ENCODE measurements at places on chromosomes 5 and 9.

DNA sequence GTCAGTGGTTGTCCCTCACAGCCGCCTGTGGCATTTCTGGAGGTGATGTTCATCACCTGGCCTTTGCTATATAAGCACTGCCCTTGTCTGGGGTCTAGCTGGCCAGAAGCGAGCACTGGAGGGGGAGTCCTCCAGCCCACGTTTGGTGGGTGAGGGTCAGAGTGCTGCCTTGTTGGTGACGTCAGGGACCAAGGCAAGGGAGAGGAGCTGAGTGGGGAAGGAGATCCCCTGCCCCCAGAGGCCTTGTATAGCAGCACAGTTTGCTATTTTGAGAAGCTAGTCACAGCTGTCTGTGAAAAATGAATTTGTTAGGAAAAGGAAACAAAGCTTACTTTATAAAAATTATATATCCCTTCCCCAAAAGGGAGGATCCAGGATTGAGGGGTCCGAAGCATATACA, 49.8 kb downstream of the SYK start:
- H3K27me3 ChIP-seq: peaks cover 48% of the 10 kb centered on the region
- H3K36me3 ChIP-seq: peaks cover 3% of the 10 kb centered on the region
- DNase-seq: no peak
- H3K4me1 ChIP-seq: no peaks in the 10 kb centered on the region
- H3K27ac ChIP-seq: no peak overlapping the region

- no peak for DNase-seq
- H3K27me3 ChIP-seq: peaks cover 76% of the 10 kb centered on the region
- no peak overlapping the region for H3K4me3 ChIP-seq
- H3K4me1 ChIP-seq: peaks cover 13% of the 10 kb centered on the region
- no peaks in the 10 kb centered on the region for H3K36me3 ChIP-seq
- H3K27ac ChIP-seq: no peak overlapping the region
These were observed 53.6 kb downstream of the GADD45G start for GRCh38 chr9:89658401-89658800.

DNA sequence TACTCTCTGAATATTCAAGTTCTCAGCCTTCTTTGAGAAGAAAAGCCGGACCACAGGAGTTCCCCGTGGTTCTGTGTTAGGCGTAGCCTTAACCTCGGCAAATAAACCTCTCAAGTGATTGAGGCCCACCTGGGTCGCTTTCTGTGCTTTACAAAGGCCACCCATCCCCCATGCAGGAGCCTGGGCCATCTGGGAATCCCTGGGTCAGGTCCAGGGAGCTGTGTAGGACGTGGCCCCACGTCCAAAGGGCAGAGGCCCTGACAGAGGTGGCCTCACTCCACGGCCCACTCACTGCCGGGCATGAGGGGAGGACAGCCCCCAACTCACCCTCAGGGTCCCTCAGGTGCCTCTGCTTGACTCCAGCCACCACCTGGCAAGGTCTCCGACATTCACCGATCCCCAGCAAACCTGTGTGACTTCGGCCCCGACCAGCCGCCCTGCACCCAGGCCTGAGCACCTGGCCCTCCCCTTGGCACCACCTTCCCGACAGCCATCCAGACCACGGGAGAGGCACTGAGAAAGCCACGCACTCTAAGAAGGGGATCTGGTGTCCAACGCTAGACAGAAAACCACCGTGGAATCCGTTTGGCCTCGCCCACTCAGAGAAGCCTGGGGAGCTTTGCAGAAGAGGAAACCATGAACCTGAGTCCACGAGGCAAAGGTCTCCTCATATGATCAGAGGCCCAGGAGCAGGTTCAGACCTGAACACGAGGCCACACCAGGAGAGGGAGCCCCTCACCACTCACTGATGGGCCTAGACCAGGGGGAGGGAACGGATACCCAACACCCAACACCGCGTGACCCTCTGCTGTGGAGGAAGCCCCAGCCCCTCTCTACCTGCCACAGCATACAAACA, 4.5 kb downstream of the SLC12A7 start:
- H3K36me3 ChIP-seq: peaks cover 45% of the 10 kb centered on the region
- peaks cover 60% of the 10 kb centered on the region for H3K4me1 ChIP-seq
- no peaks in the 10 kb centered on the region for H3K27me3 ChIP-seq
- DNase-seq: no peak

DNA sequence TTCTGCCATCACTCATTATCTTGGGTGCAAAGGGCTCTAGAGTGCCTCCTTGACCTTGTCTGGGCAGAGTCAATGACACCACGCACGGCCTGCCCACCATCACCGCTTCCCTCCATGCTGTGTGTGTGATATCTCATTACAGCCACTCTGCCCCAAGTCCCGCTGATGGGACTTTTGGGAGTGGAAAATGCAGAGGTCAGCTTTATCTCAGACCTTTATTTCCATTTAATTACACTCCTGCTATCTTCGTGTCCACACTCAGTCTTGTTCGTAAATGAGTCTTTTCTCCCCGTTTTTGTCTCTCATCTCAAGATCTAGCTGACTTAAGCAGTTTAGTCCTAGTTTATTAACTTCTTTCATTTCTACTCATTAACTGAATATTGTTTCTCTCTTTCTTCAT, 226.2 kb downstream of the ICE1 start:
- H3K27ac ChIP-seq: no peak overlapping the region
- no peak for DNase-seq
- H3K27me3 ChIP-seq: peaks cover 6% of the 10 kb centered on the region

DNA sequence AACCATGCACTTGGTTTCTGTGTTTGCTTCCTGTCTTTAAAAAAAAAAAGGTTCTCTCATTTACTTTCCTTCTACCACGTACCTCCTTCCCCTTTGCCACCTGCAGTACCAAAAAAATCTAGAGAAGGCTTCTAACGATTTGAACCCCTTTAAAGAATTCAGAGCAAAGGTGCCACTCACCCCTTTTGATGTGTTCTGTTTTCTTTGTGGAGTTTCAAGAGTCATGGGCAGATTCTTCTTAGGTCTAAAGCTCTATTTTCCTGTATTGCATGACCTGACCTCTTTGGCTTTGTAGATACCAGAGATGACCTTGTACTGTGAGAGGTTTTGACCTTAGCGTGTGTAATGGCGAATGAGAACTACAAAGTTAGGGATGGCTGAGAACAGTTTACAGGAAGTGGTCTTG, 29.0 kb downstream of the TXNDC8 start:
- no peak overlapping the region for H3K4me3 ChIP-seq
- peaks cover 20% of the 10 kb centered on the region for H3K27me3 ChIP-seq
- peaks cover 5% of the 10 kb centered on the region for H3K4me1 ChIP-seq
- peaks cover 2% of the 10 kb centered on the region for H3K36me3 ChIP-seq
- no peak overlapping the region for H3K27ac ChIP-seq

GRCh38 chr9:97943308-97943855, 5.4 kb upstream of the HEMGN start:
- no peak for DNase-seq
- no peaks in the 10 kb centered on the region for H3K36me3 ChIP-seq
- H3K27me3 ChIP-seq: peaks cover 6% of the 10 kb centered on the region
- no peak overlapping the region for H3K27ac ChIP-seq

GRCh38 chr9:89536145-89536574, 38.2 kb upstream of the SEMA4D start:
- peaks cover 76% of the 10 kb centered on the region for H3K4me1 ChIP-seq
- peak; percentile 43 for DNase-seq
- H3K27me3 ChIP-seq: no peaks in the 10 kb centered on the region
- H3K36me3 ChIP-seq: no peaks in the 10 kb centered on the region

DNA sequence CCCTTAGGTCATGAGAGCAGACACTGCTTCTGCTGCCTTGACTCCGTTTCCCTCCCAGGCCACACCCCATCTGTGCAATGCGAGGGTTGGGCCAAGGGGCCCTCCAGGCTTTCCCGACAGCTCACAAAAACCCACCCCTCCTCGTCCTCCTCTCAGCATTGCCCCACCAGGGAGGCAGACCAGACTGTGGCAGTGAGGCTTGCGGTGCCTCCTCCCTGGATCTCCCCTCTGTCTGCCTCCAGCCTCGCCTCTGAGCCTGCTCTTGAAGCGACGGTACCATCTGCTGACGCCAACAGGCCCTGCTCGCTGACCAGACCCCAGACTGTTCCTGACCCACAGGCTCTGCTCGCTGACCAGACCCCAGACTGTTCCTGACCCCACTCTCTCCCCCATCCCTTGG, 99.2 kb upstream of the CACNA1B start:
- DNase-seq: no peak
- no peak overlapping the region for H3K27ac ChIP-seq
- H3K27me3 ChIP-seq: no peaks in the 10 kb centered on the region
- no peak overlapping the region for H3K4me3 ChIP-seq

DNA sequence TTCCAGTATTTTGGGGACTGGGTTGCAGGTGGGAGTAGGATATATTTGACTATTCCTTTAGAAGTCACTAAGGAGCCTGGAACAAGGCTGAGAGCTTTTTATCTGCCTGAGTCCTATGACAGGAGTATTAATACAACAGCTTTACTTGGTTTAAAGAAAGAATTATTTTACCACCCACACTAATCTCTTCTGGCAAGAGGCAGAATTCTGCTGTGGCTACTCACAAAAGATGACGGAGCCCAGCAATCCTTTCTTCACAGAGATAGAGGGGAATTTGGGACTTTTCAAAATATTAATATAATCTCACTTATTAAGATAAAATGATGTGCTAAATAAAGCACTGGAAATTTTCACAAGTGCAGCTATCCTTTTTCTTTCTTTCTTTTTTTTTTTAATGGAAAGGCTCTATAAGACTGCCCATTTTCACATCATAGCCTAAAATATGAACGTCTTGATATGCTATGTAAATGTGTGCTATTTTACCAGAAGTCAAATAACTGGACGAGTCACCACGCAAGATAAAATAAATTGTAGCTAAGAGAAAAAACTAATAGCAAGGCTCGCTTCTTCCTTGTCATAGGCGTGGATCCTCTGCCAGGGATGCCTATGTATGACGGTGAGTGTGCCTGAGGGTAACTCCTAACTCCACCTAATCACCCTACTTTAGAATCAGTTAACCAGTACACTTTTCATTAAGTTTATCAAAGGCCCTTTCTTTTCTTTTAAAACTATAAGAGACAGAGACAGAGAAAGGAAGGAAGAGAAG, 76.3 kb downstream of the ZNF608 start:
- no peaks in the 10 kb centered on the region for H3K4me1 ChIP-seq
- DNase-seq: no peak
- H3K36me3 ChIP-seq: no peaks in the 10 kb centered on the region
- H3K27ac ChIP-seq: no peak overlapping the region

DNA sequence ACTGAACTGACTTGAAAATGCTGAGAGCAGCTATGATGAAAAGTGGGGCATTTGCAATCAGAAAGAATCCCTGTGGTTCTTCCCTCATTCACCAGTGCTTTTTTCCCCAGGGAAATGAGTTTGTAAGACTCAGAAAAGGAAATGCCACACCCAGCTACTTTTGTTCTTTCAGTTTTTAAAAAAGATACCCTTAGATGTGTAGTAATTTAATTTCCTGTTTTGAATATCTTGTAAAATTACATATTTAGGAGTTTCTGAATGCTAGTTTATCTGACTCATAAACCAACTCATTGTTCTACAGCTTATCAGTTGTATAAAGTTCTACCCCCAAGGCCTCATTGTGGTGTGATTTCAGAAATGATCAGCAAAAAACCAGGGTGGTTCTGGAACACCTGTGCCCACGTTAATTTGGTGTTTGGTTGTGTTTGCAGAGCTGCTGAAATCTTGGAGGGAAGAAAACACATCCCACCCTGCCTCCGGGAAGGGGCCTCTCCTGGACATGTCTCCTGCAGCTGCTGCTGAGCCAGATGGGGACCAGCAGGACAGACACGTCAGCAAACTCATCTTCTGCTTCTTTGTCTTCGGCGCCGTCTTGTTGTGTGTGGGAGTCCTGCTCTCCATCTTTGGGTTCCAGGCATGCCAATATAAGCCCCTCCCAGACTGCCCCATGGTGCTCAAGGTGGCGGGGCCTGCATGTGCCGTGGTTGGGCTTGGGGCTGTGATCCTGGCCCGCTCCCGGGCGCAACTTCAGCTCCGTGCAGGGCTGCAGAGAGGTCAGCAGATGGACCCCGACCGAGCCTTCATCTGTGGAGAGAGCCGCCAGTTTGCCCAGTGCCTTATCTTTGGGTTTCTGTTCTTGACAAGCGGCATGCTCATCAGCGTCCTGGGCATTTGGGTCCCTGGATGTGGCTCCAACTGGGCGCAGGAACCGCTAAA, 2.8 kb downstream of the TMEM171 start:
- H3K4me1 ChIP-seq: peaks cover 28% of the 10 kb centered on the region
- H3K27ac ChIP-seq: peak overlapping the region; percentile 38
- H3K27me3 ChIP-seq: peaks cover 43% of the 10 kb centered on the region
- H3K4me3 ChIP-seq: peak overlapping the region; percentile 60

DNA sequence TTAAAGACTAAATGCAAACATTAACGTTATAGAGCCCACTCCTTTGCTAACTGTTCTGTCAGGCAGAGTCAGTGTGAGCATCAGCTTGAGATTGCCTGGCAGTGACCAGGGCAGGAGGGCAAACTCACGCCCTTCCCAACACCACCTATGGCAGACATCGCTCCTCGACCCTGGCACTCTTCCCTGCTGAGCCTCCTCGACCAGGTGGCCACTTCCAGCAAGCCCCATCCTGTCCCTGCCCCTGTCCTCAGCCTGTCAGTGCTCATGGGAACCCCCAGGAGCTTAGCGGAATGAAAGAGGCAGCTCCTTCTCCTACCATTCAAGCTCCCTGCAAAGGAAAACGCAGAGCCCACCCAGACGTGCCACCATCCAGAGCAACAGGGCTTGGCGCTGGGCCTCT, 42.0 kb downstream of the PRRT1B start:
- no peak for DNase-seq
- peak overlapping the region; percentile 87 for H3K27ac ChIP-seq
- peak overlapping the region; percentile 42 for H3K4me3 ChIP-seq
- H3K36me3 ChIP-seq: peaks cover 70% of the 10 kb centered on the region
- H3K27me3 ChIP-seq: no peaks in the 10 kb centered on the region

DNA sequence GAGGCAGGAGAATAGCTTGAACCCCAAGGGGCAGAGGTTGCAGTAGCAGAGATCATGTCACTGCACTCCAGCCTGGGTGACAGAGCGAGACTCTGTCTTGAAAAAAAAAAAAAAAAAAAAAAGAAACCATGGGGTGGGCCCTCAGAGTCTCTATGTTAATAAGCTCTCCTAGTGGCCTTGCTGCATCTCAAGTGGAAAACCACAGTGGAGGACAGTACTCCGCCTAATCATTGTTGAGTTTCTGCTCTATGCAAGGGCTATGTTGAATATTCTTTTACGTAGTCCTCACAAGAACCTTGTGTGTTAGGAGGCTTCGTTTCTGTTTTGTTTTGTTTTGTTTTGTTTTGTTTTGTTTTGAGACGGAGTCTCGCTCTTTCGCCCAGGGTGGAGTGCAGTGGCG, 48.9 kb downstream of the TJP2 start:
- H3K27ac ChIP-seq: no peak overlapping the region
- no peaks in the 10 kb centered on the region for H3K27me3 ChIP-seq
- peaks cover 3% of the 10 kb centered on the region for H3K36me3 ChIP-seq
- DNase-seq: no peak
- H3K4me1 ChIP-seq: no peaks in the 10 kb centered on the region
- no peak overlapping the region for H3K4me3 ChIP-seq

- no peak for DNase-seq
- H3K4me1 ChIP-seq: no peaks in the 10 kb centered on the region
- no peak overlapping the region for H3K4me3 ChIP-seq
- no peaks in the 10 kb centered on the region for H3K27me3 ChIP-seq
- no peaks in the 10 kb centered on the region for H3K36me3 ChIP-seq
These were observed 166.8 kb downstream of the CDH10 start for GRCh38 chr5:24477958-24478357.

GRCh38 chr9:7316166-7316795, 483.3 kb downstream of the DMAC1 start:
- no peaks in the 10 kb centered on the region for H3K36me3 ChIP-seq
- no peak overlapping the region for H3K4me3 ChIP-seq
- H3K27me3 ChIP-seq: no peaks in the 10 kb centered on the region
- no peak overlapping the region for H3K27ac ChIP-seq
- H3K4me1 ChIP-seq: no peaks in the 10 kb centered on the region
- DNase-seq: no peak

Data from effector memory CD8-positive, alpha-beta T cell (primary cell).